MCF 10A (cell line): ENCODE measurements at places on chromosomes 2 and 18.

- DNase-seq: no peak
Measured at GRCh38 chr2:230642966-230643365, 69.7 kb upstream of the CAB39 start.

DNA sequence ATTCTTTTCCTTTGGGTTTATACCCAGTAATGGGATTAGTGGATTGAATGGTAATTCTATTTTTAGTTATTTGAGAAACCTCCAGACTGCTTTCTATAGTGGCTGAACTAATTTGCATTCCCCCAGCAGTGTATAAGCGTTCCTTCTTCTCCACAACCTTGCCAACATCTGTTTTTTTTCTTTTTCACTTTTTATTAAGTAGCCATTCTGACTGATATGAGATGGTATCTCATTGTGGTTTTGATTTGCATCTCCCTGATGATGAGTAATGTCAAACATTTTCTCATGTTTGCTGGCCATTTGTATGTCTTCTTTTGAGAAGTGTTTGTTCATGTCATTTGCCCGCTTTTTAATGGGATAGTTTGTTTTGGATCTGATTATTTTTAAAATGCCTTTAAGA is 64.1 kb upstream of the MEIS1 start:
- no peak for DNase-seq

DNA sequence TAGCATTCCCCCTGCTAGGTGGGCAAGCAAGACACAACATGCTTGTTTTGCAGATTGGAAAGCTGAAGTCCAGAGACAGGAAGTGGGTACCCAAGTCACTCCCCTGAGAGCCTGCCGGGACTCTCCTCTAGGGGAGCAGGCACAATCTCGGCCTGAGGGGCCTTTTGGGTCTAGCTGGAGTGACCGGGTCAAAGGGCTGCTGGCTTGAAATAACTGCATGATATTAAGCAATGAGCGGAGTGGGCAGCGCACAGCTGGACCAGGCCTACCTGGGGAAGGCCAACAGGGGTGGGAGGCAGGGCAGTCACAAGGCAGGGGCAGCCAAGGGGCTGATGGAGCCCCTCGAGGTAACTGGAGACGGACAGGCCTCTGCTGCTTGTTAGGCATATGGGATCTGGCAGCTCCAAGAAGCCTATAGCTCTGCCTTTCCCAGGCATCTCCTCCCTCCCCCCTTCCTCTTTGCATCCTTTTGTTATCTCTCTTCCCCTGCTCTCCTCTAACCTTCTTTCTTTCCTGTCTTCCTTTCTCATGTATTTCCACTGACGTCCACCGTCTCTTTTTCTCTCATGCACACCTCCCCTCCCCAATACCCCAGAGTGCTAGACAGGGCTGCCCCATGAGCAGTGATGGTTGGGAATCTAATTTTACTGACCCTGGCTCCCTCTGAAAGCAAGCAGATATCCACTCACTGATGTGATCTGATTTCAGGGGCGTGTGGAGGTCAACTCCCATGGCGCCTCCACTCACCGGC is 237.5 kb downstream of the LOXHD1 start:
- no peak for DNase-seq

GRCh38 chr18:543447-544078 is 36.6 kb upstream of the CETN1 start:
- DNase-seq: no peak

GRCh38 chr2:200795028-200795440 is 16.7 kb upstream of the BZW1 start:
- DNase-seq: peak; percentile 77
